ENCODE measurements at places on chromosomes 2 and 18. TPM values are rescaled to one million over a fixed set of nuclear protein-coding genes. Genes with fewer than 3 reads are reported as not detected.
A peak's percentile ranks its signal among the peaks of the same experiment; 100 is the strongest.

DNA sequence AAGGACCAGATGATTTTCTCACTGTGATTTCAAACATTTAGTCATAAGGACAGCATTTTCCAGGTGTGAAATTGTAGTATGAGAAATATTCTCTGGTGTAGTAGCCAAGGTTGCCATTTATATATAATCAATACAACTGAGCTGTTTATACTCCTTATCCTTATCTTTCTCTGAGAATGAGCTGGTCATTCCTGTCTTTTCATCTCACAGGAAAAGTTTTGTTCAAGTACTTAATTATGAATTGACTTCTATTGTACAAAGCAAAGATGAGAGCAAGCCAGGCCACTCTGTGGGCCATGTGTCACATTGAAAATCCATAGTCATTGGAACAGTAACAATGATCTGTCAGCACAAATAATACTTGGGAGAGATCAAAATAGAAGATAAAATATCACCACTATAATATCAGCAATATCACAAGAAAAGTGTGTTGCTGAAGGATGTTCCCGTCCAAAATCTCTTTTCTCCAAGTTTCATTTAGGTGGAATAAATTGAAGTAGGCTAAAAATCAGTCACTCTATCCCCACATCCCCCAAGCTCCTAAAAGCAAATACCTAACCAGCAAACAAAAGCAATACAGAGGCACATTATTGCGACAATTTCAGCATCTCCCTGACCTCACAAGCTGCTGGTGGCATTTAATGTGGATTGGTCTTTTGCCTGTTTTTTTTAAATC lies 2.1 kb downstream of the RIT2 start:
- no peak overlapping the region for H3K27ac ChIP-seq
- no peaks in the 10 kb centered on the region for H3K27me3 ChIP-seq
- H3K4me3 ChIP-seq = no peak overlapping the region
- DNase-seq = no peak

- DNase-seq = no peak
- peaks cover 4% of the 10 kb centered on the region for H3K27me3 ChIP-seq
- H3K4me3 ChIP-seq = no peak overlapping the region
- H3K27ac ChIP-seq = no peak overlapping the region
These were observed 23.4 kb downstream of the TCF7L1 start for GRCh38 chr2:85156619-85157018.

DNA sequence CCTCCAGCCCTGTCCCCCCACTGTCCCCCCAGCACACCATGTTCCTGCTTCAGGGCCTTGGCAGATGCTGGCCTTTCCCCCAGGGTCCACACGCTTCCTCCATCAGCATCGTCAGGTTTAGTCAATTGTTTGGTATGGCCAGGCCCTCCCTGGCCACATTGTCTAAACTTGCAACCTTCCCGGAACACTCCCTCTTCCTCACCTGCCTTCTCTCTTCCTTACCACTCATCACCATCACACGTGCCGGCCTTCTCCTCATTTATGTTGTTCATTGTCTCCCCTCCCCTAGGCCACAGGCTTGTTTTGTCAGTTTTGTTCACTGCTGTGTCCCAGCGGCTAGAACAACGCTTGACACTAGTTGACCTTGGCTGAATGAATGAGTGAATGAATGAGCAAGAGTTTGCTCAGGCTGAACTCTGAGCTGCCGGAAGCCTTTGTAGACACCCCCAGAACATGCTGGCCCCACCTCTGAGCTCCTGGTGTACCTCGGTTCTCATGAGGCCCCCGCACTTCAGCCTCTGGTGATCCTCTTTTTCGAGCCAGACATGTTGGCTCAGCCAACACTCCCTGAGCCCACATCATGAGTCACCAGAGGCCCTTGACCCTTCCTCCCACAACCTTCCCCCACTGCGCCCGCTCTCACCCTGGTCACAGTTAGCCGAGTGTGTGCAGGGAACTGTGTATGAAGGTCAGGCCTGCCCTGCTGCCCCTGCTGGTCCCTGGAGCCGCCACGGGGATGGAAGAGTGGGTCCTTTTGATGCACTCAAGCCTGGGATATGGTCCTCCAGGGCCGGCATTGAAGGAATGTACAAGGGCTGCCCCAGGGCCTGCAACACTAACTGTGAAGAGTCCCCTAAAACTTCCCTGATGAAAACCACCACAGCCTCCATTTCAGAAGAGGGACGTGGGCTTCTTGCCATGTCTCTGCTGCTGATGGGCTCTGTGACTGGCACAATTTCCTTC lies 57.5 kb downstream of the HS1BP3 start:
- peak overlapping the region; percentile 94 for H3K27ac ChIP-seq
- H3K36me3 ChIP-seq = no peaks in the 10 kb centered on the region
- peak; percentile 78 for DNase-seq
- peaks cover 92% of the 10 kb centered on the region for H3K4me1 ChIP-seq

DNA sequence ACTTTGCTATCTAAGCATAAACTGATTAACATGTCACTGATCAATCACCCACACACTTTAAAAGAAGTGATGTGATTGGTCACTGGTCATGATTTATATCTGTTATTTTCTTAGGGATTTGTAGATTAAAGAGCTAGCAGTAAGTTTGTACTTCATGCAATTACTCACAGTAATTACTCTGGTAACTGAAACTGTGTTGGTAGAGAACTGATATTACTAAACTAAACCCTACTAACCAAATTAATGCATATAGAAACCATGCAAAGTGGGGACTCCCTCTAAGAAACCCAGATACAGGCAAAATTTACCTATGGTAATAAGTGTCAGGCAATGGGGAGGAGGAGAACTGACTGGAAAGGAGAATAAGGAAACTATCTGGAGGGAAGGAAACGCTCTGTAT lies 44.8 kb upstream of the C2orf15 start:
- H3K4me3 ChIP-seq = no peak overlapping the region
- no peaks in the 10 kb centered on the region for H3K4me1 ChIP-seq
- no peak overlapping the region for H3K27ac ChIP-seq
- 0 out of 2 replicates have a peak, but pooled peaks cover 12% of the 10 kb centered on the region for H3K36me3 ChIP-seq

DNA sequence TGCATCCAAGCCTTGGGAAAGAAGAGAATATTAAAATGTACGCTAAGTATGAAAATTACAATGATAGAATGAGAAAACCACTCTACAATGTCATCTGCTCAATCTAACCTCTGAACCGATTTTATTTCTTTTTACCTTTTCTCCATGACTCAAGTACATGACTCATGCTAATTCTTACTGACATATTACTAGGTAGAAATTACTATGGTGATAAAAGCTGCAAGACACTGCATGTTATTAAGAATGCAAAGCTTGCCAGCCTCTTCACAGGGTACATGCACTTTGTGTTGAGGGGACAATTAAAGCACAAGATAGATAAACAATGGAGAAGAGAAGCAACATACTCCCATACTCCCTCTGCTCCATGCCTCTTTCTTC lies 20.7 kb downstream of the SFT2D3 start:
- DNase-seq = peak; percentile 16
- H3K27me3 ChIP-seq = no peaks in the 10 kb centered on the region
- H3K4me3 ChIP-seq = peak overlapping the region; percentile 19
- peak overlapping the region; percentile 81 for H3K27ac ChIP-seq
- peaks cover 19% of the 10 kb centered on the region for H3K4me1 ChIP-seq

DNA sequence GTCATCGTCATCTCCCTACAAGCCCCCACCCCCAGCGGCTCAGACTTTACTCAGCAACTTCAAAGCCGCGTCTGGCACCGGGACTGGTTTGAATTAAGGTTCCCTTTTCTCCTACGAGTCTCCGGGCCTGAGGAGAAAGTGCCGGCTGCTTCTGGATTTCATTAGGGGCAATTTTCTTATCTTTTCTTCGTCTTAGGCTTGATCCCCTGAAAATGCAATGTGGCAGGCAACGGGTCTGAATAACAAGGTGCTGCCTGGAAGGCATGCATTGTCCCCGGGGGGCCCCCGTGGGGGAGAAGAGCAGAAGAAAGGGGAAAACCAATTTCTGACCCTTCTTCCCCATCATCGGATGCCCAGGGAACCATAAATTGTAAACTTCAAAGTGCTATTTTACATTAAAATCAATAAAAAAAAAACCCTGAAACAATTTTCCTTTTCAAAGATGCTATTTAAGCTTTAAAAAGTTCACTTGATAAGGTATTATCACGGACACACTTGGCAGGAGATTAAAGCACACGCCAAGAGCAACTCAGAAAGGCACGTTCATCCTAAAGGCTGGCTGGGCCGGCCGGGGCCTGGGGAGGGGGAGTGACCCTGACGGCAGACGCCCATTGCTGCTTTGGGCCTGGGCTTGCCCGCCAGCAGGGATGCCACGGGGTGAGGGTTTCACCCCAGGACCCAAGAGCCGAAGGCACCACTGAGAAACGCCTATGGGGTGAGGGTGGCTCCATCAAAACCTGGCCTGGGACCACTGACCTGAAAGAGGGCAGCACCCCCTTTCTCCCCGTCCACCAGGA lies 230.4 kb downstream of the TWIST2 start:
- no peak overlapping the region for H3K4me3 ChIP-seq
- no peak overlapping the region for H3K27ac ChIP-seq
- H3K4me1 ChIP-seq = no peaks in the 10 kb centered on the region

PFN4 gene
- total RNA-seq = 0.97 TPM

BCL11A gene
- total RNA-seq = 2.3 TPM

TMEM200C gene
- not detected for total RNA-seq

Data from HFFc6 (cell line).